Stimulated activated CD4-positive, alpha-beta T cell treated with anti-CD3 and anti-CD28 coated beads, TNF-alpha, amount 100 ng/mL, for 4 hours (primary cell): ENCODE measurements at places on chromosomes 4 and X.

DNA sequence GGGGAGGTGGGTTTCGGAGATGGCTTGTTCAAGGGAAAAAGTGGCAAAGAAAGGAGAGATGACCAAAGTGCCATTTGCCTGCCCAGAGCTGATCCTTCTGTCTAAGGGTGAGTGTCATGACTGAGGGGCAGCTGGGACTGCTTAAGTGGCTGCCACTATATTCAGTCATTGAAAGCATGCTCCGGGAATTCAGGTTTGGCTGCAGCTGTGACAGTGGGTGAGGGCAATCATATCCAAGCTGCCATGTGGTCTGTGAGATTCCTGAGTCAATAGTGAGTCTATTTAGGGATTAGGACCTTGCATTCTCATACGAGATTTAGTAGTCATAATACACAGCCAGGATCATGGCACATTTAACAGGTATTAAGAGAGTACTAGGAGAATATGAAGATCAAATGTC, 138.8 kb upstream of the BANK1 start:
- DNase-seq, result no peak

GRCh38 chr4:168724243-168724642, 227.4 kb downstream of the PALLD start:
- DNase-seq, result no peak

DNA sequence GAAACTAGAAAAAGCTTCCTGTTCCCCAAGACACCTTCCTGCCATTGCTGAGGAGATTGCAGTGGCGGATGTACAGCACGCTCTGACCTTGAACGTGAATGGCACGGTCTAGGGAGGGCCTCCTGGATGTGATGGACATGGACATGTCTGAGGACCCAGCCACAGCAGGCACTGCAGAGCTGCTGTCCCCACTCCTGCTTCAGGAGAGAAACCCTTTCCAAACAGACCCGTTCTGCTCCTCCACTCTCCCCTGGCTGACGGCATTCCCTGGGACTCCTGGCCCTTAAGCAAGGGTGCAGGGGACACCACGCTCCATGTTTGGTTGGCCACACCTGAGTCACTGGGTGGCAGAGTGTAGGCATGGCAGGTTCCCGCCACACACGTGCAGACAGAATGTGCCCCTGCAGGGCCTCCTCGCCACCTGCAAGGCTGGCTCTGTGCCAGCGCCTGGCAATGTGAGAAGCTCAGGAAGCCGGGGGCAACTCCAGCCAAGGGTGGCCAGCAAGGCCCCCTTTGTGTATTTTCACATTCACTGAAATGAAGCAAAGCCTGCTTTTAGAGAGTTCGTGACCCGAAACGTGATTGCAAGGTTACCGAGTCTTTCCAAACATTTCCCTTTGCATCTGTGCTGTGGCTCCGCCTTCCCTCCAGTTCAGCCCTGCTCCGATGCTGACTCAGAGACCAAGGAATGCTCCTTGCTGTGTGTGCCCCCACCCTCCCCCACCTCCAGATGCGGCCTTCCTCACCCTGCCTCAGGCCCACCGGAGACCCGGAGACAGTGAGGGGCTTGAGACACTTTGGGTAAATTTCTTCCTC, 46.1 kb downstream of the HTRA3 start:
- no peak for DNase-seq

GRCh38 chr4:35925806-35926205, 318.5 kb downstream of the ARAP2 start:
- no peak for DNase-seq

- no peak for DNase-seq
These were observed 11.0 kb upstream of the SH3TC1 start for GRCh38 chr4:8188085-8188484.

- no peak for DNase-seq
These were observed 72.1 kb upstream of the MAMLD1 start for GRCh38 chrX:150291014-150291413.
